Glomerular endothelial cell (primary cell): ENCODE measurements at places on chromosomes 7 and 10. TPM values are rescaled to one million over a fixed set of nuclear protein-coding genes. Genes with fewer than 3 reads are reported as not detected.

The STEAP1 gene
- total RNA-seq, result 1.5 and 5.5 TPM in 2 replicates

The BMPER gene
- 1.2 and 2.7 TPM in 2 replicates for total RNA-seq

The CTAGE4 gene
- total RNA-seq, result 0.19 TPM in 1 of 2 replicates, not detected in the other

The GOLGA7B gene
- total RNA-seq, result not detected in 2 replicates

The STK31 gene
- total RNA-seq, result 0.05 TPM in 1 of 2 replicates, not detected in the other

The TACR2 gene
- total RNA-seq, result 0.58 TPM in 1 of 2 replicates, not detected in the other

The RAMP3 gene
- total RNA-seq, result not detected in 2 replicates

The ATOH7 gene
- total RNA-seq, result not detected in 2 replicates

The LRRD1 gene
- total RNA-seq, result 0.12 and 0.24 TPM in 2 replicates

The PRPF18 gene
- total RNA-seq, result 16.8 and 18.4 TPM in 2 replicates

The SPDYE5 gene
- total RNA-seq, result not detected in 2 replicates

The ZNF488 gene
- total RNA-seq, result not detected in 2 replicates

The ZNF786 gene
- total RNA-seq, result 7.8 and 7.9 TPM in 2 replicates

The CHN2 gene
- total RNA-seq, result 6.9 and 7.0 TPM in 2 replicates

The C10orf53 gene
- not detected in 2 replicates for total RNA-seq

The BET1 gene
- total RNA-seq, result 30.6 and 32.4 TPM in 2 replicates

The PDE6C gene
- not detected in 2 replicates for total RNA-seq

The PCLO gene
- total RNA-seq, result 0.68 and 1.4 TPM in 2 replicates

The MAT1A gene
- total RNA-seq, result not detected in 2 replicates

The HOXA13 gene
- not detected in 2 replicates for total RNA-seq

The SLC26A3 gene
- not detected in 2 replicates for total RNA-seq

The FBXO24 gene
- total RNA-seq, result not detected in 2 replicates

The NPTX2 gene
- total RNA-seq, result 32.0 and 116 TPM in 2 replicates

The C10orf105 gene
- not detected in 2 replicates for total RNA-seq

The CYP26A1 gene
- total RNA-seq, result not detected in 2 replicates

The SORCS1 gene
- not detected in 2 replicates for total RNA-seq

The AGAP4 gene
- 7.7 and 11.1 TPM in 2 replicates for total RNA-seq

The VAX1 gene
- not detected in 2 replicates for total RNA-seq

The GIMAP1 gene
- 6.5 and 12.1 TPM in 2 replicates for total RNA-seq

The CALCR gene
- total RNA-seq, result not detected in 2 replicates

The ASIC3 gene
- total RNA-seq, result 0.15 and 1.6 TPM in 2 replicates

The HTR5A gene
- not detected in 2 replicates for total RNA-seq

The TMEM213 gene
- not detected in 2 replicates for total RNA-seq

The LRRTM3 gene
- total RNA-seq, result not detected in 2 replicates

The C10orf67 gene
- total RNA-seq, result not detected in 2 replicates
